Upper lobe of left lung (tissue), 6 donors: ENCODE measurements at places on chromosomes 1 and 21. TPM values are rescaled to one million over a fixed set of nuclear protein-coding genes. Genes with fewer than 3 reads are reported as not detected.

The GPR52 gene
- 1.1 TPM for total RNA-seq

DNA sequence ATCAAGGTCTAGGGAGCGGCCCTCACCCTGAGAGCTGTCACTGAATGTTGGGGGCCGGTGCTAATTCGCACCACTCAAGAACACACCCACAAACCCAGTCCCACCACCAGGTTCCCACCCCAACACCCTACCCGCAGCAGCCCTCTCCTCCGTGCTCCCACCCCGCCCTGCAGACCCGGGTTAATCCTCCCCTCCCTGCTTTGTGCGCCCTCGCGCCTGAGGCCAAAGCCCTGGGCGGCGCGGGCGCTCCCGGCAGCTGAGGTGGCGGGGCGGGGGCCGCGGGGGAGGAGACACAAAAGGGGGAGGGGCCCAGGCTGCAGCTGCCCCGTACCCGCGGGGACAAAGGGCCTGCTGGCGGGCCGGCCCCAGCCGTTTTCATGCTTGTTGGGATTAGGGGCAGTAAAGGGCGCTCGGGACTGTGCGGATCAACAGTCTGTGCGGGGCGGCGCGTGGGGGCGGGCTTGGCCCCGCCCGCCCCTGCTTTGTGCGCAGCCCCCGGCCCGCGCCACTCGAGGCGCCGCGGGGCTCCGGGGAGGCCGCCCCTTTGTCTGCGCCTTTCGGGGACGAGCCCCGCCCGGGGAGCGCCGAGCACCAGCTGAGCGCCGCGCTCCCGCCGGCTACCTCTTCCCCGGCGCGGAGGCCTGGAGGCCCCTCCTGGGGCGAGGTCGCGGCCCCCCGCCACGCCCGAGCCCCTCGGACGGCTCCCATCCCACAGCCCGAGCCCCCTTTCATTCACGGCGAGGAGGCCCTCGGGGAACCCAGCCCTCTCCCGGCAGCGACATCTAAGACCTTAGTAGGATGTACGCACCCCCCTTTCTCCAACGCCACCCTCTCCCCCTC lies 10.9 kb downstream of the C1orf216 start:
- H3K36me3 ChIP-seq, result no peaks in the 10 kb centered on the region
- H3K27me3 ChIP-seq, result no peaks in the 10 kb centered on the region
- no peak overlapping the region for H3K4me3 ChIP-seq

The CRB1 gene
- not detected for total RNA-seq

DNA sequence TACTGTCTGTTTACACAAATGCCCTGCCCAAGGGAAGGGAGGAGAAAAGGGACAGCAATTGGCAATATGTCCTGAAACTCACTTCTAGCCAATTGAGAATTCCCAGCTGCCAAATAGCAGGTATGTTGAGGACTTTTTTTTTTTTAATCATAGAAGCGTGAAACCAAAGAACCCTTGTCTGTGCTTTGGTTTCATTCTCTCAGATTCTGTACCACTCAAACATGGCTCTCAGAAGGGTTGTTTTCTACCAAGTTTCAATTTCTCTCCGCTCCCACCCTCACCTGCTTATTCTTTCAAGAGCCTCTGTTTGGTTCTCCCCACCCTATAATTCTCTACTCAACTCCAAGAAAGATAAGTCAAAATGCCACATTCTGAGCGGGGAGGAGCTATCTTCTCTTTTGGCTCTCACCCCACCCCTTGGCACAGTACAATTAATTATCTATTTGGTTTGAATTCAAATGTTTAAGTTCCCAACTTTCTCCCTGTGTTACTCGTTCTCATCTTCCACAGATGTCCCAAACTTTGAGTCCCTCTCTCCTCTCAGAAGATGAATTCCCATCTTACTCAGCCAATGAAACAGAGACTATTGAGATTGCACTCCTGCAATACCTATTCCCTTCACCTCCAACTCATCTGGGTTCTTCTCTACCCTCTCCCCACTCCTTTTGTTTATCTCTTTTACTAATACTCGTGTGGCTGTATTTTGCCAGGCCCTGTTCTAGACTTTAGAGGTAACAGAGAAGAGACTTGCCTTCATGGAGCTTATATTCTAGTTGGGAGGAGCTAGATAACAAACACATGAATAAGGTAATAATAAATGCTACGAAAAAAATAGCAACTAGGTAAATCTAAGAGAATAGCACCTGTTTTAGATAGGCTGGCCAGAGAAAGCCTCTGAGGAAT lies 3.9 kb upstream of the TP53BP2 start:
- H3K27me3 ChIP-seq, result no peaks in the 10 kb centered on the region
- no peaks in the 10 kb centered on the region for H3K36me3 ChIP-seq
- DNase-seq, result no peak

DNA sequence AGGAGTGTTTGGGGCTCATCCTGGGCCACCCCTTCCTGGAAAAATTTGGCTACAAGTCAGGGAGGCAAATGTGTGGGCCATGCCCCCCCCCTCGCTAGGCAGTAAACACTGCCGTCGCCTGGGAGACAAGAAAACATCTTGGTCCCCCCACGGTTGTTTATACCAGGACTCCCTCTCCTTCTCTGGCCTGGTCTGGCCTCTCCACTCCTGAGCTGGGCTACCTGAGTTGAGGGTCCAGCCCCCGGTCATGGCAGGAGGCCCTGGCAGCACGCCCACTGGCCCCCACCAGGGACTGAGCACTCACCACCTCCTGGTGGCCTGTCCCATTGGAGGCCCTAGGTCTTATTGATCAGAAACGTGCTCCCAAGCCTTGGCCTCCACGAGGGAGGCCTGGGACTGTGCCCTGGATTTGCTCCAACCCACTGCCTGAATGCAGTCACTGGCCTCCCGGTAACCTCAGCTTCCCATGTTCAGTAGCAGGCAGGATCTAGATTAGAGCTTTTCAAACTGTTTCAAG lies 15.8 kb downstream of the KCNQ4 start:
- H3K4me1 ChIP-seq, result peaks cover 10% of the 10 kb centered on the region
- H3K27ac ChIP-seq, result no peak overlapping the region
- H3K4me3 ChIP-seq, result no peak overlapping the region
- H3K27me3 ChIP-seq, result no peaks in the 10 kb centered on the region
- H3K36me3 ChIP-seq, result no peaks in the 10 kb centered on the region
- DNase-seq, result no peak

The OR6K3 gene
- total RNA-seq, result 2.1 TPM

- DNase-seq, result no peak
- H3K4me1 ChIP-seq, result no peaks in the 10 kb centered on the region
- H3K27ac ChIP-seq, result no peak overlapping the region
- no peaks in the 10 kb centered on the region for H3K27me3 ChIP-seq
Observed at GRCh38 chr1:118395430-118395991, 210.5 kb upstream of the SPAG17 start.

GRCh38 chr1:7585216-7585907 lies 185.7 kb upstream of the VAMP3 start:
- no peaks in the 10 kb centered on the region for H3K4me1 ChIP-seq
- DNase-seq, result no peak
- no peaks in the 10 kb centered on the region for H3K36me3 ChIP-seq
- no peak overlapping the region for H3K27ac ChIP-seq
- no peak overlapping the region for H3K4me3 ChIP-seq

GRCh38 chr21:46028573-46029091 lies 47.1 kb downstream of the COL6A1 start:
- no peaks in the 10 kb centered on the region for H3K27me3 ChIP-seq
- H3K27ac ChIP-seq, result peak overlapping the region; percentile 27
- H3K36me3 ChIP-seq, result no peaks in the 10 kb centered on the region
- DNase-seq, result no peak
- H3K4me1 ChIP-seq, result no peaks in the 10 kb centered on the region

DNA sequence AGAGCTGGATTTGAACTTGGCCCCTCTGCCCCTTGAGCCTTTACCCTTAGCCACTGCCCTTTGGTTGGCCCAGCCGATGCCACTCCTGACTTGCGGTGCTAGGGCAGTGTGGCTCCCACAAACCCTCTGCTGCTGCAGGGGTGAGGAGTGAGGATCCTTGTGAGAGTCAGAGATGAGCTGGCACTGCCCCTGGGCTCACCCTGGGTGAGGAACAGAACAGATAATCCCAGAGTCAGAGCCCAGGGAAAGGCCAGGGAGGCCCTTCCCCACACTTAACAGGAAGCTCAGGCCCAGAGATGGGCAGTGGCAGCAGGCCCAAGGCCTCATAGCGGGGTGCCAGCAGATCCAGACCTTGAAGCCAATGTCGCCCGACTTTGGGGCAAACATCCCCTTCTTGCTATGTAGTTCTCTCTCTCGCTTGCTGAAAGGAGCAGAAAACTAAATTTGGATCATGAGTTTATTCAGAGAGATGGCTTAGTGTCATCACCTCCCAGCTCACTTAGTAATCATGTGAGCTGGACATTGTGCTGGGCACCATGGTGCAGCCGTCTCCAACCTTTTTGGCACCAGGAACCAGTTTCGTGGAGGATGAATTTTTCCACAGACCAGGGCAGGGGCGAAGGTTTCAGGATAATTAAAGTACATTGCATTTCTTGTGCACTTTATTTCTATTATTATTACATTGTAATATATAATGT lies 81.4 kb downstream of the IGSF21 start:
- no peak for DNase-seq
- no peak overlapping the region for H3K27ac ChIP-seq
- H3K36me3 ChIP-seq, result no peaks in the 10 kb centered on the region
- H3K4me3 ChIP-seq, result no peak overlapping the region
- no peaks in the 10 kb centered on the region for H3K27me3 ChIP-seq

DNA sequence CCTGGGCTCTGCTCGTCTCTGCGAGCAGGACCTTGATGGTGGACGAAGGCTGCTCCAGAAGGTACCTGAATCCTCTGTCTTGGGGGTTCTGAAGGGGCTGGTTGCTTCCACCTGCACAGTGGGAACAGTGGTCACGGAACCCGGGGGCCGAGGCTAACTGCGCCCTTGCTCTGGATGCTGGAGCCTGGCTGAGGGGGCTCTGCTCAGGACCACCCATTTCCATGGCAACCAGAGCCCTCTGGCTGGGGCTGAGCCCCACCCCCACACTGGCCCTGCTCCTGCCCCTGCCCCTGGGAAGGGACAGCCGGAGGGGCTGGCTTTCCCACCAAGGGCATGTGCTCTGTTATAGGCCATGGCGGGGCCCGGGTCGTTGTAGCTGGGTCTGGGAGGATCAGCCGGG lies 462.3 kb downstream of the PTPRU start:
- no peaks in the 10 kb centered on the region for H3K36me3 ChIP-seq
- no peak overlapping the region for H3K27ac ChIP-seq
- no peak for DNase-seq
- no peaks in the 10 kb centered on the region for H3K27me3 ChIP-seq
- H3K4me1 ChIP-seq, result peaks cover 4% of the 10 kb centered on the region
- H3K4me3 ChIP-seq, result no peak overlapping the region

The TCHHL1 gene
- not detected for total RNA-seq

The FAM72B gene
- total RNA-seq, result 0.84 TPM

The VSIG8 gene
- not detected for total RNA-seq

The KLF17 gene
- 0.39 TPM for total RNA-seq

The LCE3D gene
- total RNA-seq, result not detected

DNA sequence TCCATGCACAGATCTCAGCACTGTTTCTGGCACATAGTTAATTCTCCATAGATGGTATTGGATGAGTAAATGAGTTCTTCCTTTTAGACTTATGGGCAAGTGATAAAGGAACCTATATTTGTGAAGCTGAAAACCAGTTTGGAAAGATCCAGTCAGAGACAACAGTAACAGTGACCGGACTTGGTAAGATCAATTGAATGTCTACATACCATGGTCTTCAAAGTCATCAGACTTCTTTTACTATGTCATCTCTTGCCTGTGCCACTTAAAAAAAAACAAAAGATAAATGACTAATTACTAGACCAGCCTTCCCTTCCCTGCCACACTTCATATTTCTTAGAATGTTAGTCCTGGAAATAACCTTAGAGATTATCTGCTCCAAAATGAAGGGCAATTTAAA lies 246.7 kb downstream of the HMCN1 start:
- no peaks in the 10 kb centered on the region for H3K27me3 ChIP-seq
- no peak overlapping the region for H3K4me3 ChIP-seq
- no peak for DNase-seq
- no peak overlapping the region for H3K27ac ChIP-seq
- no peaks in the 10 kb centered on the region for H3K36me3 ChIP-seq

The CFHR4 gene
- not detected for total RNA-seq

GRCh38 chr1:53121319-53122172 lies 20.9 kb downstream of the SLC1A7 start:
- no peak overlapping the region for H3K4me3 ChIP-seq
- no peaks in the 10 kb centered on the region for H3K36me3 ChIP-seq
- H3K27me3 ChIP-seq, result no peaks in the 10 kb centered on the region
- H3K4me1 ChIP-seq, result peaks cover 19% of the 10 kb centered on the region

GRCh38 chr1:184489908-184490307 lies 103.1 kb downstream of the C1orf21 start:
- DNase-seq, result no peak
- no peak overlapping the region for H3K27ac ChIP-seq
- no peaks in the 10 kb centered on the region for H3K27me3 ChIP-seq
- H3K4me3 ChIP-seq, result no peak overlapping the region
- H3K36me3 ChIP-seq, result no peaks in the 10 kb centered on the region

The DNAI4 gene
- total RNA-seq, result 9.9 TPM

- DNase-seq, result no peak
- H3K4me1 ChIP-seq, result no peaks in the 10 kb centered on the region
- no peak overlapping the region for H3K4me3 ChIP-seq
- no peaks in the 10 kb centered on the region for H3K36me3 ChIP-seq
- H3K27ac ChIP-seq, result no peak overlapping the region
Observed at GRCh38 chr1:197041486-197042353, 25.3 kb downstream of the F13B start.

DNA sequence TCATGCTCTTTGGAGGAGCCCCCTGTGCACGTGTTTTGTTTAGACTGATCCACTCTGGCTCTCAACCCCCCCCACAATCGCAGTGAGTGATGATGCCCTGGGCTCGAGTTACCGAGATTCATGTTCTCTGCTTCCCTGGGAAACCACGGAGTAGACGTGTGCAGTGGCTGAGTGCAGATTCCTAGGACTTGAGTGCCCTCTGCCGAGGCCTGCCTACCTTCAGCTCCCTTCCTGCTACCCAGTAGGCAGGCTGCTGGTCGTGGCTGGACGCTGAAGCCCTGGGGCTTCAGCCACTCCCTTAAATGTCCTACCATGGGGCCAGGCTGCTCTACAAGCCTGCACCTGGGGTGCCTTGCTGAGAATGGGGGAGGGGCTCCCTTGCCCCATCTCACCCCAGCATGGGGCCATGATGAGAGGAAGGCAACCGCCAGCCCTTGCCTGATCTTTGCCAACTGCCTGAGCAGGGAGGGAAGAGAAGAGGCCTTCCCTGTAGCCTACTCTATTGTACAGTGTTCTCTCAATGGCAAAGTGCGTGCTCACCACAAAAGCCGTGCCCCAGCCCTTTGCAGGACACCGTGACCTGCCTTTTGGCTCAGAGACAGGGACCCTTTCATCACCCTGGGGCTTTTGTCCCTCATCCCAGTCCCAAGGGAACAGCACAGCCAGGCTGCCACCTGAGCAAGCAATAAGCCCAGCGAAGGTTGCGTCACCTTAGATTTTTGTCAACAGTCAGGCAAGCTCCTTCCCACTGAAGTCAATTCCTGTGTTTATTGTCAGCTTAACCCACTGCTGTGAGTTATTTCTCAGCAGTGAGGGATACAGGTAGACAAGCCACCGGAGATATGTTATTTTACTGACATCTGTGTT lies 4.1 kb upstream of the GRIK3 start:
- H3K27ac ChIP-seq, result no peak overlapping the region
- no peak for DNase-seq
- peaks cover 5% of the 10 kb centered on the region for H3K4me1 ChIP-seq
- H3K27me3 ChIP-seq, result no peaks in the 10 kb centered on the region
- H3K36me3 ChIP-seq, result no peaks in the 10 kb centered on the region

The CLDN17 gene
- not detected for total RNA-seq

The TEX38 gene
- total RNA-seq, result not detected

The VHLL gene
- not detected for total RNA-seq
